Glomerular endothelial cell (primary cell): ENCODE measurements at places on chromosomes 12 and 14. TPM values are rescaled to one million over a fixed set of nuclear protein-coding genes. Genes with fewer than 3 reads are reported as not detected.

IFNG-AS1 gene
- total RNA-seq, result not detected in 2 replicates

ZBTB1 gene
- 31.0 and 34.2 TPM in 2 replicates for total RNA-seq

DNA sequence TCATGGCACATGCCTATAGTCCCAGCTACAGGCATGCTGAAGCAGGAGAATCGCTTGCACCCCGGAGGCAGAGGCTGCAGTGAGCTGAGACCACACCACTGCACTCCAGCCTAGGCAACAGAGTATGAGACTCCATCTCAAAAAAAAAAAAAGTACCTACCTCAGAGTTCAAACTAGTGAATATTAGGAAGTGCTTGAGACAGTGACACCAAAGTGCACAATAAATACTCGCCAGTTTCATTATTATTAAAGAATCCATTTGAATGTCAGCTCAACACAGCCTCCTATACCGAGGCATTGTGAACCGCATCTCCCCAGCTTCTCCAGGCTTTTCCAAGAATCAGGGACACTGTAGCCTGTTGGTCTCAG is 5.0 kb downstream of the GAPDH start:
- DNase-seq, result no peak

- no peak for DNase-seq
Measured at GRCh38 chr12:29403991-29404390, 23.0 kb upstream of the ERGIC2 start.
